ENCODE measurements at places on chromosomes 5 and 9.

GRCh38 chr9:93820667-93821306 is 134.4 kb downstream of the BARX1 start:
- DNase-seq: no peak

DNA sequence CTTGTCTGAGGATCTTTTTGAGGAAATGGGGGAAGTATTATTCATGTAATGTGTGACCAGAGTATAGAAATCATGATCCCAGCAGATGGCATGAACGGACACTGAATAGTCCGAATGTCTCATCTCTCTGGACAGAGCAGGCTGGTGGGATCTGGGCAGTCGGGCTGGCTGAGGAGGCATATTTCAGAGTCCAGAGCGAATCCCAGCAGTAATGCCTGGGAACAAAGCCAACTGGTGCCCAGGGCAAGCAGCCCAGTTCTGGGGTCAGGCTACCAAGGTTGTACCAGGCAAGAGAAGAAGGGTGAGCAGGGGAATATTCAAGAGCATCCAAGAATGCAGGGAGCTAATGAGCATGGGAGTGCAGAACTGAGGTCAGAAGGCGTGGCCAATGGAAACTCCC is 306.4 kb downstream of the ZSWIM6 start:
- DNase-seq: no peak

GRCh38 chr9:37293664-37294524 is 128.6 kb upstream of the GRHPR start:
- DNase-seq: no peak

DNA sequence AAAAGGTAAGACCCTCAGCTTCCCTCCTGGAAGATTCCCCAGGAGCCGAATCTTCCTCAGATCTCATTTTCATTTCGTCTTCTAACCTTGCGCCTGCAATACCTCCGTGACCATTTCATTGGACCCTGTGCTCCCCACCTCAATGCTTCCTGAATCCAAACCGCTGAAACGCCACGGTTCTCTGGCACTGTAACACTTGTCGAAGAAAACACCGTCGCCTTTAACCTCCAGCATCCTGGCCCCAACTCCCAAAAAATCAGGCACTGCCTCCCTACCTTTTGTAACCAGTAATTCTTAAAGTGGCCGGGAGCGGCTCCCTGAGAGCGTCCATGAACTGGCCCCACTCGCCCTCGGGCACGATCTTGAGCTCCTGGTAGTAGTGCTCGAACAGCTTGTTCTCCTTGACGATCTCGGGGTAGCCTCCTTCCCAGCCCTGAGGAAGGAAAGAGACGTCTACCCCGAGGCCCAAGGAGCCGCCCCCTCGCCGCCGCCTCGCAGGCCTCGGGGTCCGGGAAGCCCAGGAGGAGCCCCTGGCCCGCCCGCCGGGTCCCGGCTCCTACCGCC is 438 bp downstream of the NSUN2 start:
- DNase-seq: no peak
